ENCODE measurements at places on chromosomes 7 and 10. TPM values are rescaled to one million over a fixed set of nuclear protein-coding genes. Genes with fewer than 3 reads are reported as not detected.

NKX2-3 gene
- polyA plus RNA-seq, result 0.50 TPM

DPYSL4 gene
- polyA plus RNA-seq, result 0.95 TPM

EPHB6 gene
- polyA plus RNA-seq, result 12.1 TPM

PLAU gene
- 9.6 TPM for polyA plus RNA-seq

MSANTD7 gene
- polyA plus RNA-seq, result 4.1 TPM

MARVELD1 gene
- 48.1 TPM for polyA plus RNA-seq

TSPAN12 gene
- polyA plus RNA-seq, result 2.2 TPM

CYP2C8 gene
- polyA plus RNA-seq, result 0.59 TPM

Data from aorta (tissue), 5 donors.